ENCODE measurements at places on chromosomes 13 and 19.

DNA sequence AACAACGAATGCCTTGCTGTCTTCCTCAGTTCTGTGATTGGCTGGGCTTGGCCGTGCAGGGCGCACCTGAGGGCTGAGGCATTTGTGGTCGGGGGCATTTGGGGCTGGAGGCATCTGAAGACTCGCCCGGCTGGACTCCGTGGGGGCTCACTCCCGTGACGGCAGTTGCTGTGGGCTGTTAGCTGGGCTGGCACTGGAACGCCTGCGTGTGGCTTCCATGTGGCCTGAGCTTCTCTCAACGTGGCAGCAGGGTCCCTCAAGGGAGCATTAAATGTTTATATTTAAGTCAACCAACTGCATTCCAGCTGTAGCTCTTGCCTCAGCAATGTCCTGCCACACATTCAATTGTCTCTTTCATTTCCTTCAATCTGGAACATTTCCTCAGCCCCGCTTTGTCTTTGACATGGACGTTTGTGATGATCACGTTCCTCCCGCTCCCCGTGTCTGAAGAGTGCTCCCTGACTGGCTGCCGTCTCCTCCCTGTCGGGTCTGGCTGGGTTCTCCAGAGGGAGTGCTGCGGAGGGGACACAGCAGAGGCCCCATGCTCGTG, 21.0 kb downstream of the CCDC8 start:
- H3K27ac ChIP-seq = no peak overlapping the region
- H3K4me3 ChIP-seq = no peak overlapping the region
- DNase-seq = no peak
- H3K27me3 ChIP-seq = no peaks in the 10 kb centered on the region
- H3K36me3 ChIP-seq = peaks cover 48% of the 10 kb centered on the region

DNA sequence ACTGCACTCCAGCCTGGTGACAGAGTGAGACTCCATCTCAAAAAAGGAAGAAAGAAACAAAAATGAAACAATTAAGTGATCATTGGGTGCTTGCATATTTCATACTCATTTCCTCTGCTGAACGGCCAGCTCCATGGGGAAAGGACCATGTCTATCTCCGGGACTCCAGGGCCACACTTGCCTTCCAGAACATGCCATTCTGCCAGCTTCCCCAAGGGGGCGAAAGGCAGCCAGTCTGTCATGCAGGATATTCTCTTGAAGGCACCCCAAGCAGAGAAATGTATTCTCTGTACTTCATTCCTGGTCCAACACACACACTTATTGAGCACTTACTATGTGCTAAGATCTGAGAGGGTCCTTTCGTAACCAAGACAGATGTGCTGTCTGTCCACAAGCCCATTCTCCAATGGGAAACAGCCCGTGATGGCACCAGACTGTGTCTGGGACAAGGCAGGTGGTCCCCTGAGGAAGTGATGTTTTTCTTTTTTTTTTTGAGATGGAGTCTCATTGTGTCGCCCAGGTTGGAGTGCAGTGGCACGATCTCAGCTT, 10.2 kb upstream of the CARM1 start:
- no peaks in the 10 kb centered on the region for H3K36me3 ChIP-seq
- no peak overlapping the region for H3K4me3 ChIP-seq
- DNase-seq = no peak
- no peaks in the 10 kb centered on the region for H3K27me3 ChIP-seq
- no peak overlapping the region for H3K27ac ChIP-seq
- H3K4me1 ChIP-seq = peaks cover 12% of the 10 kb centered on the region

- H3K4me3 ChIP-seq = no peak overlapping the region
- H3K27ac ChIP-seq = no peak overlapping the region
- peaks cover 1% of the 10 kb centered on the region for H3K27me3 ChIP-seq
- peaks cover 2% of the 10 kb centered on the region for H3K36me3 ChIP-seq
Measured at GRCh38 chr13:112693831-112694497, 4.1 kb downstream of the ATP11A start.

DNA sequence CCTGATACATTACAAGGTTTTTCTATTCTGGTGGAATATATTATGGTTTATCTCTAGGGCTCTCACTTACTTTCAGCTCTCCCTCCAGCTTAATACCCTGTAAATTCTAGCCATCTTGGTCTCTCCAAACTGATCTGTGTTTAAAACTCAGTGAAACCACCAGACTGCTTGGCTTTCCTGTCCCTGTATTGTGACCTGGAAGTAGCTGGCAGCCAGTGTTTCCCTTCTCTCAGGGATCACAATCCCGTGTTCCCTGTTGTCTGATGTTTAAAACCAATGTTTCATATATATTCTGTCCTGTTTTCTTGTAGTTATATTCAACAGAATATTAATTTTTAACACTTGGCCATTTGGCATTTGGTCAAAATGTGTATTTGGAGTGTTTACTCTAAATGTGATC, 8.0 kb downstream of the AKAP11 start:
- H3K4me3 ChIP-seq = no peak overlapping the region
- H3K27ac ChIP-seq = no peak overlapping the region
- no peaks in the 10 kb centered on the region for H3K27me3 ChIP-seq
- peaks cover 17% of the 10 kb centered on the region for H3K36me3 ChIP-seq

- peak overlapping the region; percentile 72 for H3K4me3 ChIP-seq
- DNase-seq = peak; percentile 73
- peak overlapping the region; percentile 99 for H3K27ac ChIP-seq
- H3K27me3 ChIP-seq = no peaks in the 10 kb centered on the region
- peaks cover 44% of the 10 kb centered on the region for H3K36me3 ChIP-seq
Measured at GRCh38 chr19:2087621-2088100, 8.5 kb downstream of the MOB3A start.

DNA sequence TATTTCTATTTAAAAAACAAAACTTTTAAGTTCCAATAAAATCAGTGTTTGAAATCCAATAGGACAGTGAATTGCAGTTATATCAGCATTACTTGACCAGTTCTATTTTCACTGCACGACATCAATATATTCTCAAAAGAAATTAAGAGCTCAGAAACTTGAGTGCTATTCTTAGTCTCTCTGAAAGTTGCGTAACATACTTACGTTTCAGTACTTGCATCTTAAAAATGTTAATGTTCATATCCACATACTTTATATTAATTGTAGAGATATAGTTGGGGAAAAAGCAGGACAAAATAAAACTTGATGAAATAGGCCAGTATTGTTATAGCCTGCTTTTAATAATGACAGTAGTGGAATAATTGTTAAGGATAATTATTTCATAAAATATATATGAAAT, 720.5 kb upstream of the PCDH9 start:
- no peak overlapping the region for H3K4me3 ChIP-seq
- no peaks in the 10 kb centered on the region for H3K27me3 ChIP-seq

DNA sequence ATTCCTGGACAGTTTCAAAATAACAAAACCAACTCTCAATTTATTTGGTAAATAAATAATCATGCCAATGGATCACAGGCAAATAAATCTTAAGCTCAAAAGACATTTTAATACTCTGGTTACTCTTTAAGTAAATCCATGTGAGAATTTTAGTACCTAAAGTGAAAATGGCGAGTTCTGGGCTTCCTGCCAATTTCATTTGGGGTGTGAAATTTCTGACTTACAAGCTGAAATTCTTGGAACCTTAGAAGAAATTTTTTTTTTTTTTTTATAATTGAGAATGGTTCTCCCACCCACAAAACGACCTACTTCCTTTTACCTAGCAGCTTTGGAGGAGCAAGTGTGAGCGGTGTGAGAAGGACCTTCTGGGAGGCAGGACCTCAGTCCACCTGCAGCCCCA, 354.5 kb upstream of the NBEA start:
- no peak for DNase-seq
- no peaks in the 10 kb centered on the region for H3K4me1 ChIP-seq
- H3K36me3 ChIP-seq = no peaks in the 10 kb centered on the region
- no peaks in the 10 kb centered on the region for H3K27me3 ChIP-seq

DNA sequence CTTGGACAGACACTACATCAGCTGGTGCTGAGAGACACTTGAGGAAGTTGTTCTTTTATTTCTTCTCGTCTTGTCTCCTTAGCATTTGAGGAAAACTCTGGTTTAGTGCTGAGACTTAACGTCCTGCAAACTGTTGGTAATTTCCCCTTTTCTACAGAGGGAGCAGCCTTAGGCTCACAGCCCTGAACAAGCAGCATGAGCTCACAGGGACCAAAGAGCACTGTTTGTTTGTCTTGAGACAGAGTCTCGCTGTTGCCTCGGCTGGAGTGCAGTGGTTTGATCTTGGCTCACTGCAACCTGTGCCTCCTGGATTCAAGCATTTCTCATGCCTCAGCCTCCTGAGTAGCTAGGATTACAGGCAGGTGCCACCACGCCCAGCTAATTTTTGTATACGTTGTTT, 5.5 kb downstream of the ZNF805 start:
- H3K4me1 ChIP-seq = peaks cover 28% of the 10 kb centered on the region
- peaks cover 75% of the 10 kb centered on the region for H3K36me3 ChIP-seq
- H3K27me3 ChIP-seq = no peaks in the 10 kb centered on the region
- no peak overlapping the region for H3K4me3 ChIP-seq

GRCh38 chr13:51663973-51664957, 80.0 kb downstream of the WDFY2 start:
- no peak overlapping the region for H3K27ac ChIP-seq
- H3K4me1 ChIP-seq = peaks cover 35% of the 10 kb centered on the region
- no peak overlapping the region for H3K4me3 ChIP-seq
- DNase-seq = no peak
- H3K36me3 ChIP-seq = peaks cover 23% of the 10 kb centered on the region

GRCh38 chr19:43883864-43884263, 51.2 kb downstream of the ZNF45 start:
- peaks cover 54% of the 10 kb centered on the region for H3K36me3 ChIP-seq
- no peaks in the 10 kb centered on the region for H3K27me3 ChIP-seq
- DNase-seq = no peak
- H3K4me3 ChIP-seq = no peak within 1 kb of the TSS
- no peak within 1 kb of the TSS for H3K27ac ChIP-seq
